ENCODE measurements at places on chromosomes 11 and 22.

GRCh38 chr11:62433904-62434276 lies 15.1 kb downstream of the SCGB1A1 start:
- DNase-seq = no peak

DNA sequence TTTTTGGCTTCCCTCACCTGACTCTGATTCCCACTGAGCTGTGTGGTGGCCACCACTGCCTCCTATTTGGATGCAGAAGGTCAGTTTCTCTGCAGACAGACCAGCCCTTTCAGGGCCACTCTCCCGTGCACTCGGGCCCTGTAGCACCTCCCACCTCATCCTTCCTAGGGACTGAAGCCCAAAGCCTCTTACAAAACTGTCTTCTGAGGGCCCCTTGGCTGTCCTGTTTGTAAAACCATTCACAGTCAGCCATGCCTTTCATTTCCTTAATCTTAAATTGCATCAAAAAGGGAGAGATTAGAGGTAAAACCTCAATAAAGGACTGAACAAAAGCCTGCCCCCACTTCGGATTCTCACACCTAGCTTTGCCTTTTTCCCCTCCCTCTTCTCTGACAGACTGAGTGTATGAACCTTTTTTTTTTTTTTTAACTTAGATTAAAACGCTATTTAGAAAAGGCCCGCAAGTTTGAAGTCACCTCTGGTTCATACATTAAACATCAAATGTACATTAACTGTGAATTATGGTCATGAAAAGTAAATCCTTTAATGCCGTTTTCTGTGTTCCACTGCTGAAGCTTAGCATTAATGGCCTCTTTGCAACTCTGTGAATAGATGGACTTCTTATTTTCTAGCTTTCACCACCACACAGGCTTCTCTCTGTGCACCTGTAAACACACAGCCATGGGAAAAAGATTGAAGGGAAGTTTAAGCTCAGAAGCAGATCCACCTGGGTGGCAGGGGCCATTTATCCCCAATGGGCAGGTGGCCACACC lies 247.2 kb upstream of the CADM1 start:
- DNase-seq = no peak

GRCh38 chr11:62806611-62807121 lies 1.4 kb upstream of the NXF1 start:
- DNase-seq = no peak

GRCh38 chr11:133992121-133992520 lies 35.4 kb upstream of the IGSF9B start:
- DNase-seq = no peak

DNA sequence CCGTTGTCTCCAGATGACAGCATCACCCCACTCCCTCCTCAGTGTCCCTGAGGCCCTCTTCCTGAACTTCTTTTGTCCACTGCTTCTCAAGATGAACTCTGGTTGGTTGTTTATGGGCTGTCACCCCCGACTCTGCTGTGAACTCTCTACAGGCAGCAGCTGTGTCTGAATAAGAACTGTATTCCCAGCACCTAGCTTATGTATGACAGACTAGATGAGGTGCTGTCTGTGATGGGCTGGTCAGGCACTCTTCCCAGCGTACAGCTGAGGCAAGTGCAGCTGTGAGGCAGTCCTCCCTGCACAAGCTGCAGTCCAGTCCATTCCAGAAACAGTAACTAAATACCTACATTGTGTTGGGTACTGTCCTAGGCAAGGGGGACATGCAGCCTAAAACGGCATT lies 111.4 kb upstream of the PITPNB start:
- DNase-seq = no peak

GRCh38 chr11:109998921-109999320 lies 94.3 kb upstream of the ZC3H12C start:
- no peak for DNase-seq

All from activated gamma-delta T cell treated with Interleukin-2 at 50 U/mL for 16 hours (primary cell).